ENCODE measurements at places on chromosomes 13 and 19. TPM values are rescaled to one million over a fixed set of nuclear protein-coding genes. Genes with fewer than 3 reads are reported as not detected.

UNC13A gene
- 0.02 TPM for total RNA-seq

ZNF90 gene
- 5.1 TPM for total RNA-seq

SLC6A16 gene
- total RNA-seq = 1.3 TPM

CFAP97D2 gene
- not detected for total RNA-seq

KLF2 gene
- total RNA-seq = 2.2 TPM

TMEM59L gene
- not detected for total RNA-seq

CADM4 gene
- 0.28 TPM for total RNA-seq

- H3K4me1 ChIP-seq = no peaks in the 10 kb centered on the region
- H3K4me3 ChIP-seq = no peak overlapping the region
- no peaks in the 10 kb centered on the region for H3K36me3 ChIP-seq
- H3K27ac ChIP-seq = no peak overlapping the region
- H3K27me3 ChIP-seq = no peaks in the 10 kb centered on the region
Observed at GRCh38 chr13:22428188-22428828, 752.5 kb upstream of the SGCG start.

DNA sequence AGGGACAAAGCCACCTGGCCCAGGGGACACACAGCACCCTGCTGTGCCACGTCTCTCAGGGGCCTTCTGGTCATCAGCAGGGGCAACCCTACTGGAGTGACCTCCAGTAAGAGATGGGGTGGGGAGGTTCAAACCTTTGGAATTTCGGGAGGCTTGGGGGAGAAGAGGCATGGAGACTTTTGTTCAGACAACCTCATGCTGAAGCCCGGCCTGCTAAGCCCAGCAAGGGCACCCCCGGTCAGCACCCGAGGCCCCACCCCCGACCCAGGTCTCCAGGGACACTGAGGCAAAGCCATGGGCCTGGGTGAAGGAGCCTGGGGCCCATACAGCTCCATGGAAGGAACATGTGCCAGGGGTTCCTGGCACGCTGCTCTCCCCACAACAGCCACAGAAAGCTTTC lies 23.3 kb downstream of the ZNF787 start:
- no peak overlapping the region for H3K27ac ChIP-seq
- no peak overlapping the region for H3K4me3 ChIP-seq
- peaks cover 2% of the 10 kb centered on the region for H3K4me1 ChIP-seq
- peaks cover 35% of the 10 kb centered on the region for H3K36me3 ChIP-seq
- no peak for DNase-seq

GRCh38 chr13:98937911-98938381 lies 39.9 kb downstream of the DOCK9 start:
- no peaks in the 10 kb centered on the region for H3K4me1 ChIP-seq
- no peak overlapping the region for H3K4me3 ChIP-seq
- peaks cover 26% of the 10 kb centered on the region for H3K36me3 ChIP-seq
- H3K27ac ChIP-seq = no peak overlapping the region
- no peak for DNase-seq
- H3K27me3 ChIP-seq = no peaks in the 10 kb centered on the region

DNA sequence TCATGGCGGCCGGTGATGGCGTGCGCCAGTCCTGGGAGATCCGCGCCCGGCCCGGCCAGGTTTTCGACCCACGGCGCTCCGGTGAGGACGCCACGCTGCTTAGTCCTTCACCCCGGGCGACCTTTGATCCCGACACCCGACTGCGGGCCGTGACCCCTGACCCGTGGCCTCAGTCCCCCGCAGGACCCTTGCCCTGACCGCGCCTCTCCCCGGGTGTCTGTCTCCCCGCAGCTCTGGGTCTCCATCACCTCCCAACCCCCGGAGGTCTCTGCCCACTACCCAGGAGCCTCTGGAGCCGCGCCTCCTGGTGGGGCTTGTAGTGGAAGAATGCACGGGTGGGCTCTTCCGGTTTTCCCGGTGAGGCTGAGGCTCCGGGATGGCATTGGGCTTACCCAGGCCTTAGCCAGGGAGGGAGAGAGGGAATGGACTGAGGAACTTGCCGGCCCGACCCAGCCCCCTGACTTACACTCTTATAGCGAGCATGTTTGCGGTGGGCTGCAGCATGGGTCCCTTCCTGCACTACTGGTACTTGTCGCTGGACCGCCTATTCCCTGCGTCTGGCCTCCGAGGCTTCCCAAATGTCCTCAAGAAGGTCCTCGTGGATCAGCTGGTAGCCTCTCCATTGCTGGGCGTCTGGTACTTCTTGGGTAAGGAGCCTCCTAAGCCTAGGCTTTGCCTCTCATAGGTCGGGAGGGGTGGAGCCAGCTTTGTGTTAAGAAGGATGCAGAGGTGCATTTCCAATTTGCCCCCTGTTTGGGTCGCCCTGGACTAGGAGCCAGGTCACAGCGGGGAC lies 566 bp downstream of the MPV17L2 start:
- H3K36me3 ChIP-seq = peaks cover 11% of the 10 kb centered on the region
- no peaks in the 10 kb centered on the region for H3K27me3 ChIP-seq

DNA sequence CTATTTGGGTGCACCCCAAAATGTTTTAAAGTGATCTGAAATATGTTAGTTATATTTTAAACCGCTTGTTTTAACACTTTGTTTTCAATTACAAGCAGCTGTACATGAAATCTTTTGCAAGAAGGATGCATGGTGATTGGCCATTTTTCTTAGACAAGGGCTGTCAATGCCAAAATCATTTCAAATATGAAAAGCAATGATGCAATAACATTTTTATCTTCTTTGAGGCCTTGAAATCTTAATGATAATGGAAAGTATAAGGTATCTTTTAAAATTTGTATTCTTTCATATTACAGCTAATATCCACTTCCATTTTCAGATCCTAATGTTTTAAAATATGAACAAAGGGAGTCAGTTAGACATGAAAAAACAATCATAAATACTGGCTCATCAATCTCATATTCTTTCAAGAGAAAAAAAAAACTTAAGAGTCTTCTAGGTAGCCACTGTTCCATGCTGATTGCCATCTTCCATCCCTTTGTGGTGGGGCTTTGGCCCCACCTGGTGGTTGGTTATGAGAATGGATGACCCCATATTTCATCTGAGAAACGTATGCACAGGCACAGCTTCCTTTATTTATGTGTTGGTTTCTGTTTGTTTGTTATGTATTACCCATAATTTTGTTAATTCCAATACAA lies 330.3 kb upstream of the MIR17HG start:
- H3K27ac ChIP-seq = no peak overlapping the region
- H3K4me3 ChIP-seq = no peak overlapping the region
- H3K4me1 ChIP-seq = no peaks in the 10 kb centered on the region
- H3K36me3 ChIP-seq = no peaks in the 10 kb centered on the region
- peak; percentile 66 for DNase-seq

- no peaks in the 10 kb centered on the region for H3K4me1 ChIP-seq
- H3K27me3 ChIP-seq = peaks cover 1% of the 10 kb centered on the region
- no peaks in the 10 kb centered on the region for H3K36me3 ChIP-seq
- no peak overlapping the region for H3K27ac ChIP-seq
- no peak for DNase-seq
Observed at GRCh38 chr19:42942187-42942789, 5.3 kb upstream of the PSG7 start.

- H3K4me1 ChIP-seq = no peaks in the 10 kb centered on the region
- DNase-seq = no peak
- no peak overlapping the region for H3K27ac ChIP-seq
- no peak overlapping the region for H3K4me3 ChIP-seq
- no peaks in the 10 kb centered on the region for H3K27me3 ChIP-seq
Observed at GRCh38 chr19:11704626-11705025, 34.1 kb downstream of the ZNF823 start.

DNA sequence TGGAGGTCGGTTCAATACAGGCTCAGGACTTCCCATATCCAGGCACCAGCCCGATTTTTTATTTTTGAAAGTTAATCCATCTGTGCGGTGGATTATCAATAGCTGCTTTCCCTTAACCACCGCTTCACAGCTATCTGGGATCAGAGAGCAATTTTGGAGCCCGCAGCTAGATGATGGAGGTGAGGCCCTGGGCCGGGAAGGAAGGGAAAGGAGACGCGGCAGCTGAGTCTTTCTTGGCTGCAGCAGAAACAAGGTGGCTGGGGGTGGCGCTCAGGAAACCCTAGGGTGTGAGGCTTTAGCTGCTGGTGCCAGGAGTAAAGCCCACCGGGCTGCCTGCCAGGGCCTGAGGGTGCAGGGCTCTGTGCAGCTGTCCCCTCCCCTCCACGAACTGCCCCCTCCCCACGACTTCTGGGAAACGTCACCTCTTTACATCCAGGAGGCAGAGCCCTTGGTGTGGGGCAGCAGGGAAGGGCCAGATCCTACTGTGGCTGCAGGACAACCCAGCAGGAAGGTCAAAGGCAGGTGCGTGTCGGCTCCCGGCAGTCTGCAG lies 307.0 kb downstream of the ZNF536 start:
- no peaks in the 10 kb centered on the region for H3K4me1 ChIP-seq
- no peaks in the 10 kb centered on the region for H3K36me3 ChIP-seq
- H3K4me3 ChIP-seq = no peak overlapping the region
- peaks cover 4% of the 10 kb centered on the region for H3K27me3 ChIP-seq
- H3K27ac ChIP-seq = no peak overlapping the region
- no peak for DNase-seq

- H3K27ac ChIP-seq = no peak overlapping the region
- H3K4me3 ChIP-seq = no peak overlapping the region
- no peaks in the 10 kb centered on the region for H3K27me3 ChIP-seq
Observed at GRCh38 chr13:112902101-112902651, 66.8 kb upstream of the MCF2L start.

DNA sequence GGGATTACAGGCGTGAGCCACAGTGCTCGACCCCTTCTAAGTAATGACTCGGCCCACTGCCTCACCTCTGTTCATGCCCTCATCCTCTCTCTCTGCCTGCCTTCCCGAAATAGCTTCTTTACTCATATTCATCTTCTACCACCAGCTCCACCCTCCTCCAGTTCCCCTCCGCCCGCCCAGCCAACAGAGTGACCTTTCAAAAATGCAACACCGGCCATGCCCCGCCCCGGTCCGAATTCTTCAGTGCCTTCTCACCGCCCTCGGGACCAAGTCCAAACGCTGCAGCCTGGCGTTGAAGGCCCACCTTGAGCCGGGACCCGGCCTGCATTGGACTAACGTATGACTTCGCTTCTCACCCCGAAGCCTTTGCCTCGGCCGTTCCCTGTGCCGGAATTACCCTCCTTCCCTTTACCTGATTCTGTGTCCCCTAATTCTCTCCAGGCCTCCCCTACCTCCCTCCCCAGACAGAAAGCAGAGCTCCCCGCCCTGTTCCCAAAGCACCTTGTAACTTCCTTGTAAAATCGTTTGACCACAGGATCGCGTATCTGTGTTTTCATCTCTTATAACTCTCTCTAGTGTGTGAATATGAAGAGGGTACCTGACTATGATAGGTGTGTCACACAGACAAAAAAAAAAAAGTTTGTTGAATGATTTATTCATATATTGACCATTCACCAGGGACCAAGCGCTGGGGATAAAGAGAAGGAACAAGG lies 8.1 kb upstream of the MUC16 start:
- H3K27ac ChIP-seq = no peak overlapping the region
- no peaks in the 10 kb centered on the region for H3K4me1 ChIP-seq
- no peak overlapping the region for H3K4me3 ChIP-seq
- H3K36me3 ChIP-seq = no peaks in the 10 kb centered on the region

DNA sequence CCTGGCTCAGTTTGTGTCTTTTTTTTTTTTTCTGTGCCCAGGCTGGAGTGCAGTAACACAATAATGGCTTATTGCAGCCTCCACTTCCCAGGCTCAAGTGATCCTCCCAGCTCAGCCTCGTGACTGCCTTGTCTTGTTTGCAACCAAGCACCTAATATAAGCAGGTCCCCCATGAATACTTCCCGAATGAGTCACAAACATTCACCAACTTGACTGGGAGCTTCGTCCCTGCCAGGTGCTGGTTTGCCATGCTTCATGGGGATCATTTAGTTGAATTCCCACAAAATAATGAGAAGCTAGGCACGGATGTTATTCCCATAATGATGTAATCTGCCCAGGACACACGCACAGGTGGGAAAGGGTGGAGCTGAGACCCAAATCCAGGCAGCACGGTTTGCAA lies 176.5 kb downstream of the CACNA1A start:
- no peak overlapping the region for H3K4me3 ChIP-seq
- no peak for DNase-seq
- no peaks in the 10 kb centered on the region for H3K36me3 ChIP-seq
- no peaks in the 10 kb centered on the region for H3K4me1 ChIP-seq

GRCh38 chr13:20566468-20566897 lies 474 bp upstream of the IFT88 start:
- H3K36me3 ChIP-seq = peaks cover 7% of the 10 kb centered on the region
- no peak for DNase-seq
- peak overlapping the region; percentile 88 for H3K27ac ChIP-seq
- H3K27me3 ChIP-seq = no peaks in the 10 kb centered on the region
- peak overlapping the region; percentile 91 for H3K4me3 ChIP-seq
- H3K4me1 ChIP-seq = peaks cover 20% of the 10 kb centered on the region

DNA sequence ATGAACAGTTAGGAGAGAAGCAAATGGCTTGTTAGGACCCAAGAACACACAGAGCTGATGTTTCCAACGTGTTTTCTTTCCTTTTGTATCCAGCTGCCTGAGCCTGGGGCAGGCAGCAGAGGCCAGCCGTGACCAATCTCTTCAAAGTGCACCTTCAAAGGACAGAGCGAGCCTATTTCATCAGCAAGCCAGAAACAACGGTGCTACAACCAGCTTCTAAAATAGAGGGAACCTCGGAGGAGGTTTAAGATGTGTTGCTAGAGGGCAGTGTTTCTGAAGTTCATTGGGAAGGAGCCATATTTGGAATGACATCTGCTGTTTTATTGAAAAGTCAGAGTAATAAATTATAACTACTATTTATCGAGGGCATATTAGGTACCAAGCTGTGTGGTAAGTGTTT lies 56.2 kb upstream of the RFC3 start:
- peaks cover 2% of the 10 kb centered on the region for H3K27me3 ChIP-seq
- no peaks in the 10 kb centered on the region for H3K4me1 ChIP-seq
- no peak overlapping the region for H3K27ac ChIP-seq
- DNase-seq = no peak
- no peak overlapping the region for H3K4me3 ChIP-seq
- no peaks in the 10 kb centered on the region for H3K36me3 ChIP-seq

- no peak for DNase-seq
- no peak overlapping the region for H3K4me3 ChIP-seq
- H3K36me3 ChIP-seq = no peaks in the 10 kb centered on the region
- H3K27ac ChIP-seq = no peak overlapping the region
- H3K27me3 ChIP-seq = no peaks in the 10 kb centered on the region
Observed at GRCh38 chr13:111403266-111403665, 82.8 kb downstream of the TEX29 start.

DNA sequence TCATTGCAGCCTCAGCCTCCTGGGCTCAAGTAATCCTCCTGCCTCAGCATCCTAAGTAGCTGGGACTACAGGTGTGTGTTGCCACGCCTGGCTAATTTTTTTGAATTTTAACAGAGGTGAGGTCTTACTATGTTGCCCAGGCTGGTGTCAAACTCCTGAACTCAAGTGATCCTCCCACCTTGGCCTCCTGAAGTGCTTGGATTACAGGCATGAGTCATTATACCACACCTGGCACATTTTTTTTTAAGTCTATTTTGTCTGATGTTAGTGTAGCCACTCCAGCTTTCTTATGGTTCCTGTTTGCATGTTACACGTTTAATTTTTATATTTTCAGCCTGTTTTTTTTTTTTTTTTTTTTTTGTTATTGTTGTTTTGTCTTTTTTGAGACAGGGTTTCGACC lies 24.8 kb downstream of the KDM4B start:
- peaks cover 31% of the 10 kb centered on the region for H3K36me3 ChIP-seq
- H3K4me1 ChIP-seq = peaks cover 4% of the 10 kb centered on the region
- H3K27ac ChIP-seq = no peak overlapping the region

- H3K4me1 ChIP-seq = peaks cover 26% of the 10 kb centered on the region
- no peak overlapping the region for H3K4me3 ChIP-seq
- no peak overlapping the region for H3K27ac ChIP-seq
- H3K36me3 ChIP-seq = peaks cover 10% of the 10 kb centered on the region
- peak; percentile 11 for DNase-seq
Observed at GRCh38 chr13:27638521-27638920, 16.8 kb downstream of the POLR1D start.
